ENCODE measurements at places on chromosomes 5 and 9. TPM values are rescaled to one million over a fixed set of nuclear protein-coding genes. Genes with fewer than 3 reads are reported as not detected.
A peak's percentile ranks its signal among the peaks of the same experiment; 100 is the strongest.

DNA sequence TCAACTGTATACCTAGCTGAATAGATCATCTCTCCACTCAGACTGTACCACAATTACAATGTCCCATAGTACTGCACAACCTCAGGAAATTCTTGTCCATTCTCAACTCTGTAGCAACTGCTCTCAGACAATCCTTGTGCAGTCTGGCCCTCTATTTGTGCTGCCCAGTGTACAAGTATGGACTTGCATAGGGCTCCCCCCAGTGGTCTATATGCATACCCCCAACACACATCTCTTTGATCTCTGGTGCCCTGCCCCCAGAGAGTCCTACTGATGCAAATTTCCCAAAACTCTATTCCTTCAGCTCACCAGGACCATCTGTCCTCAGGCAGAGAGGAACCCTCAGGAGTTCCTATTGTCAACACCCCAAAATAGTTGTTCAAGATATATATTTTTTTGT lies 205.3 kb downstream of the SLCO4C1 start:
- peak; percentile 21 for ATAC-seq
- no peak overlapping the region for H3K27ac ChIP-seq
- no peaks in the 10 kb centered on the region for H3K27me3 ChIP-seq
- H3K36me3 ChIP-seq: no peaks in the 10 kb centered on the region
- no peak overlapping the region for H3K4me3 ChIP-seq

DNA sequence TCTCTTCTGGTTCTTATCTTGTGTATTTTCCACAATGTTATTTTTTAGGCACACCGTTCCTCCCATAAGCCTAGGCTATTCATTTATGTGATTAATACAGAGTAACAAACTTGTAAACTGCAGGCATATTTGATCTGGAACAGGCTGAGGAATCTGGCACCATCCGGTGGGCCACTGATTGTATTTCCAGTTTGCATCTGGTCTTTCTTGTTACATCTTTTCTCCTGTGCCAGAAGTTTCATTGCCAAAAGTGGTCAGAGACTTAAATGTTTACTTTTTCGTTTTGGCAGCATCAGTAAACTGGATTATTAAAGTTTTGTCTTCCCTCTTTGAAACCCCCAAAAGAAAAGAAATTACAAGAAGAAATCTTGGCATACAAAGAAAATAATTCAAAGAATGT lies 17.9 kb upstream of the ZCCHC7 start:
- no peaks in the 10 kb centered on the region for H3K27me3 ChIP-seq
- no peak for ATAC-seq
- H3K27ac ChIP-seq: no peak overlapping the region
- H3K4me3 ChIP-seq: no peak overlapping the region
- H3K4me1 ChIP-seq: peaks cover 8% of the 10 kb centered on the region
- H3K36me3 ChIP-seq: no peaks in the 10 kb centered on the region

GRCh38 chr5:178382754-178383164 lies 150.2 kb upstream of the PHYKPL start:
- H3K27ac ChIP-seq: no peak overlapping the region
- ATAC-seq: no peak
- H3K4me1 ChIP-seq: no peaks in the 10 kb centered on the region
- no peak overlapping the region for H3K4me3 ChIP-seq
- H3K36me3 ChIP-seq: no peaks in the 10 kb centered on the region

C5orf58 gene
- not detected for total RNA-seq

GRCh38 chr9:85443190-85443598 lies 298.6 kb downstream of the AGTPBP1 start:
- H3K4me1 ChIP-seq: no peaks in the 10 kb centered on the region
- peaks cover 4% of the 10 kb centered on the region for H3K27me3 ChIP-seq

- no peak overlapping the region for H3K27ac ChIP-seq
- H3K4me1 ChIP-seq: peaks cover 12% of the 10 kb centered on the region
- H3K4me3 ChIP-seq: no peak overlapping the region
- no peaks in the 10 kb centered on the region for H3K36me3 ChIP-seq
These were observed 67.5 kb upstream of the PLPP6 start for GRCh38 chr9:4594545-4594944.

- H3K4me3 ChIP-seq: no peak overlapping the region
- no peak for ATAC-seq
- H3K27ac ChIP-seq: no peak overlapping the region
- no peaks in the 10 kb centered on the region for H3K4me1 ChIP-seq
These were observed 138.1 kb downstream of the ADAMTS12 start for GRCh38 chr5:33753704-33754103.

GRCh38 chr5:476102-476813 lies 33.3 kb downstream of the EXOC3 start:
- no peak overlapping the region for H3K4me3 ChIP-seq
- H3K4me1 ChIP-seq: peaks cover 4% of the 10 kb centered on the region
- H3K27me3 ChIP-seq: peaks cover 7% of the 10 kb centered on the region

SNCB gene
- not detected for total RNA-seq

DNA sequence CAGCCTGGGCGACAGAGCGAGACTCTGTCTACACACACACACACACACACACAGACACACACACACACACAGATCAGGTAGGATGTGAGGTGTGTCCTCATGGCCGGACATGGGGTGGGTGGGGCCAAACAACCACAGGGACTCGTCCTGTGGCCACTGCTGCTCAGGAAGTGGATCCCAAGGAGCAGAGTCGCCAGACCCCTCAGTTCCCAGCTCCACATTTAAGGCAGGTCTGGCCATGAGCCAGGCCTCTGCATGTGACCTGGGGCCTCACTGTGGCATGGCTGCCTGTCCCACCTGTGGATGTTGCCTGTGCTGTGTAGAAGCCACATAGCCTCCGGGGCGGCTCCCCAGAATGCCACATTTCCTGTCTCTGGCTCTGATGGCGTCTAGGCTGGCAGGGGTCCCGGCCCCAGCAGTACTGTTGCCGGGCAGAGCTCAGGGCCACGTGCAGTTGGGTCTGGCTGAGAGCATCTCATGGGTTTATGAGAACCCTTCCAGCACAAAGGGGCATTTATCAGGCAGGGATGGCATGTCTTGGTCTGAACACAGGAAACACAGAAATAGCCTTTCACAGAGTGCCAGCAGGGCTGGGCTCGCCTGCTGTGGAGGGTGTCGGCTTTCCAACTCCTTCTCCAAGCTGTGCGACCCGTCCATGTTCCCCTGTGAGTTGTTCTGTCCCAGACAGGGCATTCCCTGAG lies 9.9 kb upstream of the NINJ1 start:
- no peaks in the 10 kb centered on the region for H3K27me3 ChIP-seq
- ATAC-seq: peak; percentile 32
- H3K27ac ChIP-seq: peak overlapping the region; percentile 92
- H3K36me3 ChIP-seq: peaks cover 29% of the 10 kb centered on the region
- peak overlapping the region; percentile 84 for H3K4me3 ChIP-seq

GRCh38 chr9:130845901-130846481 lies 10.9 kb downstream of the ABL1 start:
- H3K27me3 ChIP-seq: no peaks in the 10 kb centered on the region
- no peak overlapping the region for H3K4me3 ChIP-seq
- peaks cover 25% of the 10 kb centered on the region for H3K4me1 ChIP-seq

- H3K27ac ChIP-seq: no peak overlapping the region
- no peak for ATAC-seq
- H3K27me3 ChIP-seq: peaks cover 8% of the 10 kb centered on the region
- no peaks in the 10 kb centered on the region for H3K36me3 ChIP-seq
These were observed 118.0 kb downstream of the VAV2 start for GRCh38 chr9:133874060-133874657.

- H3K27ac ChIP-seq: no peak overlapping the region
- no peak for ATAC-seq
- H3K4me3 ChIP-seq: no peak overlapping the region
- H3K4me1 ChIP-seq: no peaks in the 10 kb centered on the region
- H3K36me3 ChIP-seq: no peaks in the 10 kb centered on the region
These were observed 132.7 kb downstream of the GRIA1 start for GRCh38 chr5:153623124-153623523.

GRCh38 chr5:109146591-109146990 lies 263.2 kb downstream of the PJA2 start:
- H3K4me3 ChIP-seq: no peak overlapping the region
- no peaks in the 10 kb centered on the region for H3K4me1 ChIP-seq
- no peak for ATAC-seq
- no peak overlapping the region for H3K27ac ChIP-seq
- H3K27me3 ChIP-seq: no peaks in the 10 kb centered on the region

GRCh38 chr5:77167695-77168121 lies 42.8 kb upstream of the PDE8B start:
- no peak for ATAC-seq
- H3K27ac ChIP-seq: no peak overlapping the region
- H3K4me1 ChIP-seq: no peaks in the 10 kb centered on the region
- H3K4me3 ChIP-seq: no peak overlapping the region

GRCh38 chr5:72427488-72428437 lies 79.4 kb downstream of the ZNF366 start:
- no peaks in the 10 kb centered on the region for H3K36me3 ChIP-seq
- H3K4me1 ChIP-seq: no peaks in the 10 kb centered on the region
- no peak for ATAC-seq
- H3K27me3 ChIP-seq: peaks cover 27% of the 10 kb centered on the region

CER1 gene
- total RNA-seq: not detected

GRCh38 chr9:28774433-28775235 lies 1201.4 kb upstream of the C9orf72 start:
- no peaks in the 10 kb centered on the region for H3K27me3 ChIP-seq
- H3K27ac ChIP-seq: no peak overlapping the region
- H3K36me3 ChIP-seq: no peaks in the 10 kb centered on the region
- no peak for ATAC-seq
- H3K4me3 ChIP-seq: no peak overlapping the region

DNA sequence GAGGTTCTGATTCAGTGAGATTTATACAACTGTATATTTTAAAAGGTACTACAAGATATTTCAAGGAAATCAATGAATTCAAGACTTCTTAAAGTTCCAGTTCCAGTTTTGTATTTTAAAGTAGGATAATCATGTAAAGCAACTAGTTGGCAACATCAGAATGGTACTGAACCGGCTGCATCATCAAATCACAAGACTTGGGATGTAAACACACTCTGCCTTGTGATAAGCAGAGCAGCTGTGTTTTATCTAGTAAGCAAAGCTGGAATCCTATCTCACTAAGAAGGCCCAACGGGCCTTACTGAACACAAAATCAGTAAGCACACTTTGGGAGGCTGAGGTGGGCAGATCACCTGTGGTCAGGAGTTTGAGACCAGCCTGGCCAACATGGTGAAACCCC lies 327.2 kb upstream of the NREP start:
- no peak overlapping the region for H3K4me3 ChIP-seq
- ATAC-seq: no peak
- no peaks in the 10 kb centered on the region for H3K36me3 ChIP-seq
- no peaks in the 10 kb centered on the region for H3K4me1 ChIP-seq
- H3K27ac ChIP-seq: no peak overlapping the region
- H3K27me3 ChIP-seq: peaks cover 4% of the 10 kb centered on the region

SPINK6 gene
- not detected for total RNA-seq

GRCh38 chr5:163407034-163407655 lies 30.2 kb upstream of the CCNG1 start:
- H3K36me3 ChIP-seq: no peaks in the 10 kb centered on the region
- H3K4me3 ChIP-seq: no peak overlapping the region
- no peak overlapping the region for H3K27ac ChIP-seq
- no peaks in the 10 kb centered on the region for H3K4me1 ChIP-seq
- no peak for ATAC-seq

PCDHGA7 gene
- total RNA-seq: not detected

DNA sequence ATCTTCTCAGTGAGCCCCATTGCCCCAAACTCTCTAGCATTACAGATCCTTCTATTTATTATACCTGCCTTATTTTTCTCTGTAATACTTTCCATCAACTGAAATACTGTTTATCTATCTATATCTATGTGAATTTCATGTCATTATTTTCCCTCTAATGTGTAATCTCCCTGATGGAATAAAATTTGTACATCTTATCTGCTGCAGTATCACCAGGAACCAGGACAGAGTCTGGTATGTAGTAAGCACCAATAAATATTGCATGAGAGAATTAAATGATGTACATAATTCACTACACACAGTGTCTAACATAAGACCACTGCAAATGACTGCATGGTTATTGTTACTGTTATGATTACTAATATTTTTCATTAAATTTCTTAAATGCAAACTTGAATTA lies 759.1 kb downstream of the PRELID2 start:
- no peaks in the 10 kb centered on the region for H3K4me1 ChIP-seq
- no peaks in the 10 kb centered on the region for H3K36me3 ChIP-seq
- H3K4me3 ChIP-seq: no peak overlapping the region
- no peak overlapping the region for H3K27ac ChIP-seq

CDH9 gene
- total RNA-seq: not detected

Data from activated T-helper 17 cell treated with anti-CD3 and anti-CD28 coated beads, Interleukin-2, amount 50 U/mL, for 72 hours (primary cell).